ENCODE measurements at places on chromosomes 6 and 20. TPM values are rescaled to one million over a fixed set of nuclear protein-coding genes. Genes with fewer than 3 reads are reported as not detected.

DNA sequence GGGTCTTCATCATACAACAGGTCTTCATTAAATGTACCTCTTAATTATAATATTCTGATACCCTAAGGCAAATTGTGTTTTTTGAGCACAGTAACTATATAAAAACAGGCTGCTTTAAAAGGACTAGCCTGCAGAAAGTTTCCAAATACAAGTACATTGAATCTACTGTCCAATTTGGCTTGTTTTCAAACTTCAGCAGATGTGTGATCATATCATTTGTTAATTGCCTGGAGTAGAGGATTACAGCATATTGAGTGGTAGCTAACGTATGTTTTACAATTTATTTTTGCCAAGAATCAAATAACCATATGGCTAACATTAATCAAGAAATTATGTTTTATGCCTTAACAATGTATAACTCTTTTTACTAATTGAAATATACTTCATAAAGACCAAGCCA, 12.6 kb downstream of the TINAG start:
- no peak overlapping the region for H3K27ac ChIP-seq
- no peaks in the 10 kb centered on the region for H3K36me3 ChIP-seq
- DNase-seq: no peak
- H3K27me3 ChIP-seq: no peaks in the 10 kb centered on the region

- H3K36me3 ChIP-seq: no peaks in the 10 kb centered on the region
- H3K4me1 ChIP-seq: no peaks in the 10 kb centered on the region
- no peak for DNase-seq
- H3K27me3 ChIP-seq: peaks cover 3% of the 10 kb centered on the region
- H3K4me3 ChIP-seq: no peak overlapping the region
Observed at GRCh38 chr20:57774111-57774880, 64.5 kb upstream of the PMEPA1 start.

GRCh38 chr20:12961725-12962124, 47.0 kb upstream of the SPTLC3 start:
- H3K4me3 ChIP-seq: no peak overlapping the region
- H3K27ac ChIP-seq: no peak overlapping the region
- H3K27me3 ChIP-seq: peaks cover 3% of the 10 kb centered on the region
- DNase-seq: no peak
- no peaks in the 10 kb centered on the region for H3K4me1 ChIP-seq
- H3K36me3 ChIP-seq: no peaks in the 10 kb centered on the region

GRCh38 chr6:113733381-113733780, 123.8 kb upstream of the MARCKS start:
- peak; percentile 16 for DNase-seq
- 0 out of 2 replicates have a peak, but pooled peaks cover 2% of the 10 kb centered on the region for H3K4me1 ChIP-seq
- no peak overlapping the region for H3K27ac ChIP-seq
- H3K4me3 ChIP-seq: no peak overlapping the region
- H3K36me3 ChIP-seq: no peaks in the 10 kb centered on the region

DNA sequence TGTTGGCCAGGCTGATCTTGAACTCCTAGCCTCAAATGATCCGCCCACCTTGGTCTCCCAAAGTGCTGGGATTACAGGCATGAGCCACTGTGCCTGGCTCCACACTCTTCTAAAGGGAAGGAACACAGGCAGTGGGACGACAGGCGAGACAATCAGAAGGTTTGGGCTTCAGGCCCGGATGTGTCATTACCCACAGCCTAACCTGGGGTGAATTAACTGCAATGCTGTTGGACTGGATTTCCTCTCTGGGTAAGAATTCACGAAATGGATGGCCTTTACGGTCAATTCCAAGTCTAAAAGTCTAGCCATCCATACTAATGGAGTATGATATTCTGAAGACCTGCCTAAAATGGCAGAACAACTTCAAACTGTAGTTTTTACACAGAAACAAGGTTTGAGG, 83.7 kb upstream of the CCDC28A start:
- no peak overlapping the region for H3K4me3 ChIP-seq
- H3K27ac ChIP-seq: no peak overlapping the region
- peak; percentile 36 for DNase-seq
- no peaks in the 10 kb centered on the region for H3K36me3 ChIP-seq
- H3K4me1 ChIP-seq: no peaks in the 10 kb centered on the region

GRCh38 chr20:6698056-6698455, 69.4 kb upstream of the BMP2 start:
- H3K4me3 ChIP-seq: no peak overlapping the region

GRCh38 chr6:130617658-130618057, 209.5 kb upstream of the SMLR1 start:
- no peak overlapping the region for H3K4me3 ChIP-seq
- H3K27me3 ChIP-seq: no peaks in the 10 kb centered on the region
- no peak for DNase-seq
- no peaks in the 10 kb centered on the region for H3K4me1 ChIP-seq

TRIM31 gene
- not detected for polyA plus RNA-seq

SNAP91 gene
- not detected for polyA plus RNA-seq

Measured in IMR-90 (cell line).